ENCODE measurements at places on chromosomes 6 and 20.
A peak's percentile ranks its signal among the peaks of the same experiment; 100 is the strongest.

DNA sequence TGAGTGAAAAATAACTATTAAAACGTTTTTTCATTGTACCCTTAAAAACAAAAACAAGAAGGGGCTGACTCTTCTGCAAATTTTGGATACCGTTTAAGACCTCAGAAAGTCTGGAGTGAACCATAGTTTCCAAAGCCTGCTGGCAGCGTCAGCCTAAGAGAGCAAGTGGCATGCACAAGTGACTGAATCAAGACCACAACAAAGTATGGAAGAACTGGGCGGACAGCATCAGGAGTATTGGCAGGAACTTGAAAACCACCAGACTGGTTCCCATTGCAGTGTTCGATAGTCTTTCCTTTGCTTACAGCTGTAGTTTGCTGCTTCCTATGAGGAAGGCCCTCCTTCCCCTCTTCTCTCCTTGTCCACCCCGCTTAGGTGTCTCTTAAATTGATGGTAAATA lies 33.7 kb upstream of the MYLIP start:
- no peak for ATAC-seq

GRCh38 chr20:53706008-53706465 lies 112.4 kb upstream of the ZNF217 start:
- no peak for ATAC-seq

GRCh38 chr6:110140650-110141049 lies 38.8 kb downstream of the WASF1 start:
- ATAC-seq: no peak

GRCh38 chr20:54668271-54669039 lies 193.1 kb downstream of the DOK5 start:
- ATAC-seq: no peak

DNA sequence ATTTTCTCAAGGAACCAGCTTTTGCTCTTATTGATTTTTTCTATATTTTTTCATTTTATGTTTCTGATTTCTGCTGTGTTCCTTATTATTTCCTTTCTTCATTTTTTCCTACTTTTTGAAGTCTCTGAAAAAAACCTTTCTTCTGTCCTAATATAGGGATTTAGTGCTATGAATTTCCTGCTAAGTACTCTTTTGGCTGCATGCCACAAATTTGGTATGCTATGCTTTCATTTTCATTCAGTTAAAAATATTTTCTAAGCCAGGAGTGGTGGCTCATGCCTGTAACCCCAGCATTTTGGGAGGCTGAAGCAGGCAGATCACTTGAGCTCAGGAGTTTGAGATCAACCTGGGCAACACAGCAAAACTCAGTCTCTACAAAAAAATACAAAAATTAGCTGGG lies 30.6 kb downstream of the SIRPD start:
- no peak for ATAC-seq

GRCh38 chr20:61451009-61451408 lies 198.9 kb downstream of the CDH4 start:
- no peak for ATAC-seq

GRCh38 chr6:16059496-16059895 lies 69.4 kb upstream of the MYLIP start:
- ATAC-seq: no peak

DNA sequence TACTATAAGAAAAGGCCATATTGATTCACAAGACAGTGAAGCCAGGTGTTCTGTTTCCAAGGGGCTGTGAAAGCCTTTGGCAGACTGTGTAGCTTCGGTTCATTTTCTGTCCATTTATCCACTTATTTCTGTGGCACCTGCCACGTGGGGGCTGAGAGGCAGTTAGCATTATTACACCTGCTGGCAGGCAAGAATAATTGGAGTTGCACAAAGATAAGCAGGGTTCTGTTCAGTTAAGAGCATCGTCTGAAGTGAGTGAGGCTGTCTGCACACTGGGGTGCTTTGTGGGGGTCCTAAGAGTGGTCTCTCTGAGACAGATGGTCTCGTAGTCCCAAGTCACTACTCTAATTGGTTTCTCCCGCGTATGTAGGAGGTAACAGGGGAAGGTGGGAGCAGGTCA lies 60.6 kb upstream of the CCN6 start:
- no peak for ATAC-seq

DNA sequence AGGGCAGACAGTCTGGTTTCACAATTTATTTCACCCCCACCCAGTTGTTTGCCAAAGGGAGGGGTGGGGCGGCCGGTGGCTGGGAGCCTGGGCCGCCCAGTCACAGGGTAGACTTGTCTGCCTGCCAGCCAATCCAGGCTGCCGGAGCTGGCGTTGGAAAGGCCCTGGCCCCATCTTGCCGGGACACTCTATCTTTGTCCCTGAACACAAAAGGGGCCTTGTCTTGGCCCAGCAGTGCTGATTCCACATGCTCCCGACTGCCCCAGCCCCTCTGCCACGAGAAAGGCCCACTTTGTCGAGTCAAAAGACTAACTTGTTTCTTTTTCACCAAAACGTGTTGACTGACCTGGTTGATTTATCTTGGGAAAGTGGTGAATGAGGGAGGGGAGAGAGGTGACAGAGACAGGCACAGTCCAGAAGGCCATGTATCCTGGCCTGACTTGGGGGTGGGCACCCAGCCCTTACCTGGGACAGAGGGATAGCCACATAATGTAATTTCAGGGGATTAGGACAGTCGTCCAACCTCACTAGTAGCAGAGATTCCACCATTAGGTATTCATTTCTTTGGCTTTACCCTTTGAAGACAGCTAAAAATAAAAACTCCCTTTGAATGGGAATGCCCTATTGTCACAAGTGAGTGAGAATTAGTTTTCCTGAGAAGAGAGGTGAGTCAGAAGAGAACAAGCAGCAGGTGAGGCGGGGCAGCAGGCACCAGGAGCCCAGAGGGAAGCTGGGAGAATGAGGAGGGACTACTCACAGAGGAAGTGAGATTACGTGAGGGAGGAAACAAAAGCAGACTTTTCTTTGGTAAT lies 67.0 kb upstream of the SIRPA start:
- ATAC-seq: no peak

GRCh38 chr6:87742106-87742505 lies 40.1 kb upstream of the AKIRIN2 start:
- ATAC-seq: peak; percentile 65

DNA sequence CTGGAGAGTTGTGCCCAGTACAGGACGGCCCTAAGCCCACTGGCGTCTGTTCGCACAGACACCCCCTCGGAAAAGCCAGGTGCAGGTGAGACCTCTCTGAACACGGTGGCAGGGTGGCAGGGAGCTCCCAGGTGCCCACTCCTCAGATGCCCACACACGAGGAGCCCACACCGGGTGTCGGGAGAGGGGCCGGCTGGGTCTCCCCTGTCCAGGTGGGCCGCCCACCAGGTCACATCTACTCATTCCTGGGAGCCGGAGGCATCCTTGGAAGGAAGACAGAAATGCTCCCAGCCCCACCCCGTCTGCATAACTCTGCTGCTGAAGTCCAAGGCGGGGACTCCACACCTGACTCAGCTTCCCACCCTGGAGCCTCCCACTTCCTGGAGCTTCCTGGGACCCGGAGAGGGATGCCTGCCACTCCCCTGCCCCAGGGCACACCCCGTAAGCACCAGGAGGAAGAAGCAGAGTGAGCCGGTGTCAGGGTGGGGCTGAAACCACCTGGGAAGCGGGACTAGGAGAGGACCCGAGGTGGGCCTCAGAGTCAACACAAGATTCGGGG lies 2.5 kb downstream of the SRMS start:
- ATAC-seq: no peak

DNA sequence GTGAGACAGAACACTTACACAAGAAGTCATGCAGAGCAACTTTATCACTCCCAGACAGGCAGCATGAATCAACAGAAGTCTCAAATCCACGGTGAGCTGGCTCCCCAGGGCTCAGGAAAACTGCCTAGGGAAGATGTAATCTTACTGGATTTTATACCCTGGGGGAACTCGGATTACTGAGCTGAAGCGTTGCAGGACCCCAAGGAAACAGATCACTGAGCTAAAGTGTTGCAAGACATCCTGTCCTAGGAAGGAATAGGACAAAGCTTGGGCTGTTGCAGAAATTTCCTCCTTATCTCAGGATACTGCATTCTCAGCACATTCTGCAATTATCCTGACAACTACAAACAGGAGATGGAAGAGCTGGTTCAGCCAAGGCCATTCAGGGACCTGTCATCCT lies 224.8 kb downstream of the TFAP2A start:
- no peak for ATAC-seq

DNA sequence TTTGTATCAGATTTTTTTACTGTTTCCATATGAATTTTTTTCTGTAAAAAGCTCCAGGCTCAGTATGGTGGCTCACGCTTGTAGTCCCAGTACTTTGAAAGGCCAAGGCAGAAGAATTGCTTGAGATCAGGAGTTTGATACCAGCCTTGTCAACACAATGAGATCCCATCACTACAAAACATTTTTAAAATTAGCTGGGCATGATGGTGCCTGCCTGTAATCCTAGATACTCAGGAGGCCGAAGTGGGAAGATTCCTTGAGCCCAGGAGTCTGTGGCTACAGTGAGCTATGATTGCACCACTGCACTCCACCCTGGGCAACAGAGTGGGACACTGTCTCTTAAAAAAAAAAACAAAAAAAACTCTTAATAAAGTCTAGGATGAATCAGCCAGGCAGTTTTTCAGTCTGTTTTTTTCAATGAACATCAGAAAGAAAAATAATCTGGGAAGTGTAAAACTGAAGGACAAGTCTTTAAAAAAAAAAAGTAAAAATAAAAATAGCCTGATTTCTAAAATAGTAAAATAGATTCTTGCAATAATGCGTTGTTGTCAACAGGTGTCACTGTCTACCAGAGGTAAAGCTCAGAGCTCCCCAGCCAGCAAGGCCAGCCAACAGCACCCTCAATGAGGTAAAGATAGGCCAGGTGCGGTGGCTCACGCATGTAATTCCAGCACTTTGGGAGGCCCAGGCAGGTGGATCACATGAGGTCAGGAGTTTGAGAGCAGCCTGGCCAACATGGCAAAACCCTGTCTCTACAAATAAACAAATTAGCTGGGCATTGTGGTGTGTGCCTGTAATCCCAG lies 9.3 kb upstream of the ATG5 start:
- ATAC-seq: peak; percentile 62

DNA sequence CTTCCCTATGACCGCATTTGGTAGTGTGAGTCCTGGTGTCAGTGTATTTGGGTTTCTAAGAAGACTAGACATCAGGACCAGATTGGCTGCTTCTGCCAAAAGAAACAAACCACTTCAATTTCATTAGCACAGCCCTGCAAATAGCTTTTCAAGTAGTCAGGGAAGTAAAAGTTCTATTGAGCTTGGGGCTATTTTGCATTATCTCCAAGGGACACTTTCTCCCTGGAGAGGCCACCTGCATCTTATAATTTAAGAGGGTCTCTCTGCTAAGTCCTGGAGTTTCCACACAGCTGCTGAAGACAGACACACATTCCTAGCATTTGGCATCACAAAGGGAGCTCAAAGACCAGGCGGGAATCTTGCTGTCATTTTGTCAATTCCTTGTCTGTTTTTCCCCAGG lies 141.2 kb downstream of the BMP2 start:
- no peak for ATAC-seq

DNA sequence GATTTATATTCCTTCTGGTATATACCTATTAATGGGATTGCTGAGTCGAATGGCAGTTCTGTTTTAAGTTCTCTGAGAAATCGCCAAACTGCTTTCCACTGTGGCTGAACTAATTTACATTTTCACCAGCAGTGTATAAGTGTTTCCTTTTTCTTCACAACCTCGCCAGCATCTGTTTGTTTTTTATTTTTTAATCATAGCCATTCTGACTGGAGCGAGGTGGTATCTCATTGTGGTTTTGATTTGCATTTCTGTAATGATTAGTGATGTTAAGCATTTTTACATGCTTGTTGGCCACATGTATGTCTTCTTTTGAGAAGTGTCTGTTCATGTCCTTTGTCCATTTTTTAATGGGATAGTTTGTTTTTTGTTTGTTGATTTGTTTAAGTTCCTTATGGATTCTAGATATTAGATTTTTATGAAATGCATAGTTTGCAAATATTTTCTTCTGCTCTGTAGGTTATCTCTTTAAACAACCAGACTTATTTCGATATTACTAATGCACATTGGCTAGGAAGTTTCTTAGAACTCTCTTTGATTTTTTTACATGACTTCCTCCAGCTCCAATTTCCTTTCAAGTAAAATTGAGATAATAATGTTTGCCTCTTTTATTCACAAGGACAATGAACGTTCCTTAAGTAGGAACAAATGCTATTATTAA lies 12.2 kb upstream of the VNN1 start:
- ATAC-seq: no peak

DNA sequence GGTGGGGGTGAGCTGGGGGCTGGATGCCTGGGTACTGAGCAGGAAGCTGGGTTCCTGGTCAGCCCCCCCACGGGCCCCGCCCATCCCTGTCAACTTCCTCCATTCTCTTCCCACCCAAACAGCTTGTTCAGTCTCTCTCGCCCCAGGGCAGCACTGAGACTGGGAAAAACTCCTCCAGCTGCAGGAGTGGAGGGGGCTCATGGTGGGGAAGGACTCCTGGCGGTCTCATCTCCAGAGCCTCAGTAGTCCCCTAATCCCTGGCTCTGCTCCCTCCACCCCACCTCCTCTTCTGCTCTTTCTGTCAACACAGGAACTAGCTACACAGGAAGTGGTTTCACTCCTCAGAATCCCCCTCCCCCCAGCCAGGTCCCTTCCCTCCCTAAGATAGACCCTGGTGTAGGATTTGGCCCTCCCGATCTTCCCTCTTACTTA lies at the start of gene GPSM3:
Gene GPSM3, minus strand, starts transcription at position 36 of the 432 bp plus-strand sequence. CDS start 130 bp downstream, outside the sequence.
- no peak for ATAC-seq

GRCh38 chr6:32146287-32146686 lies 5.5 kb downstream of the PRRT1 start:
- ATAC-seq: no peak

- no peak for ATAC-seq
Measured at GRCh38 chr20:51946586-51946985, 144.3 kb upstream of the SALL4 start.

DNA sequence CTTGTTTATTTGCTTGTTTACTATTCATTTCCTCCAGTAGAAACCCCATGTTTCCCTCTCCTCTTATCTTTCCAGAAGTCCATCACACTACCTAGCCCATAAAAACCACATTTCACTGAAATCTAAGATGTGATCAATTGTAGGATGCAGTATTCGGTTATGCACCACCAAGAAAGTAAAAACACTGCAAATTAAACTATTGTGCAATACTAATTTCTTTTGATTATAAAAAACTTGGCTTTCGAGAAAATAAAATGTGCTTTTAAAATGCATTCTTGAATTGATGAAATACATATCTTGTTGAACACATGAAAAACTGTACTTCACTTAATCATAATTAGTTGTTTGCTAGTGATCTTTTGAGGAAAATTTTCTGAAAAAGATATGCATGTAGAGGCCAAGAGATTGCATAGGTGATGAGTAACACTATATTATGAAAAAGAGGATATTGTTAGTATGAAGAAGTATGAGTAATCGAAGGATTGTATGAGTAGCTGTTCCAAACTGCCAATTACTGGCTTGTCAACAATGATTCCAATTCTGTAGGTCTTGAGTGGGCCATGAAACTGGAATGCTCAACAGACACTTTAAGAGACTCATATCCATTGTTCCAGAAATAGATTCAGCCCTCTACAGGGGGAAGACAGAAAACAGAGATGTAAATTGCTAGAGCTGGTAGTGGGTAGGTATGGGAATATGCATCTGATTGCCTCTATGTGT lies 79.7 kb downstream of the RNF217 start:
- ATAC-seq: no peak
